RPMI7951 (cell line): ENCODE measurements at places on chromosomes 7 and 10.

GRCh38 chr7:74027683-74028320, at the start of gene ELN:
Gene ELN, plus strand, starts transcription at chr7:74028173. Its CDS starts 15 bp downstream, at chr7:74028188.
- no peak for DNase-seq

GRCh38 chr7:158556721-158557440, 30.7 kb downstream of the PTPRN2 start:
- no peak for DNase-seq

DNA sequence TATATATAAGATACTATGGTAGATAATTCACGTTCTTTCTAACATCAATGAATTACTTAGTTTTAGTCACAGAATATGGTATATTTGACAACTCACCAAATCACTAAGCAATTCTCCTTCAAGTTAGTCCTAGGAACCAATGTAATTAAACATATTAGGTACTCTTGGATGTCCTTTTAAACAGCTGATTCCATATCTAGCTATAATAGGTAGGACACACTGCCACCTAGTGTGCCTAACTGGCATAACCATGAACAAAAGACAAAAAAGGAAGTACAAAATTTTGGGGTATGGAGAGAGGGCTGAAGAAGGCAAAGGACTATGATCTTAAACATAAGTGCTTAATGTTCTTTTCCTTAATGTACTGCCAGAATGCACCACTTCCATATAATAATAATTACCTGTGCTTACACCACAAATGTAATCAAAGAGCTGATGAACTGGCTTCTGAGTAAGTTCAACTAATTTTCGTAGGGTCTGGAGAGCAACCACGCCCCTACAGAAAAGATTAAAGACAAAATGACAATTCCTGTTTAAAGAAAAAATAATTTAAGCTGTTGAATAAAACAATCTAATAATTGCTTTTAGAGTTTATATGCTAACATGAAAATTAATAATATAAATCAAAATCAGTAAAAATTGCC, 28.7 kb downstream of the PNPLA8 start:
- DNase-seq, result peak; percentile 50

- no peak for DNase-seq
Observed at GRCh38 chr10:18268005-18268404, 127.8 kb downstream of the CACNB2 start.

- DNase-seq, result no peak
Observed at GRCh38 chr10:127720142-127720541, 16.8 kb upstream of the FOXI2 start.

- no peak for DNase-seq
Observed at GRCh38 chr10:23354630-23355279, 10.2 kb upstream of the C10orf67 start.

DNA sequence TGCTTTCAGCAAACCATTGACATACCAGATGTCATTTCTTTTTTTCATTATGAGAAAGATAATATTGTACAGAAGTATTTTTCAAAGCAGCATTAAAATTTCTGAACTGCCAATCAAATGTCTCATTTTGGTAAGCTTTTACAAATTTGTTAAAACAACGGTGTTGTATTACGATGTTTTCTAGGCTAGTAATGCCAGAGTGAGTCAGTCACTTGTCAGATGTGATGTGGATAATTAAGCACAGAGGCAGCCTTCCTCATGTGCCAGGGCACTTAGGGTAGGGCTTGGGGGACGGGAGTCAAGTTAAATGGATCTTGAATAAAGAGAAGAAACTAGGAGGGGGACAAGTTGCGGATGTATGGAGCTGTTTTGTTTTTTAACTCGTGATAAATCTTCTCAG, 10.1 kb downstream of the PSTK start:
- DNase-seq, result peak; percentile 5

DNA sequence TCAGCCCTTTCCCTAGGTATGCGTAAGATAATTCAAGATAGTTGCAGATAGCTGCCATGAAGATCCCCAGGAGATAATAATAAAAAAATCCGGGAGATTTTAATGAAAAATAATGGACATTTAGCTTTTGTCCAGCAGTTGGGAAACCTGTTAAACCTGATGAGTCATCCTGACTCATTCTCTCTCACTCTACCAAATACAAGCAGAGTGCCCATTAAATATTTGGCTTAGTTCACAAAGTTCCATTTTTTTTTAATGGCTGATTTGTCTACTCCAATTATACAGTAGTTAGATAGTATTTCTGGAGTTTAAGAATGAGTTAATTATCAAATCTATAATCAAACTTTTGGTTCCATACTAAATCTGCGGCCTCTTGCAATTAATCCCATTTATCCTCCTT, 2.1 kb upstream of the SHTN1 start:
- peak; percentile 86 for DNase-seq

DNA sequence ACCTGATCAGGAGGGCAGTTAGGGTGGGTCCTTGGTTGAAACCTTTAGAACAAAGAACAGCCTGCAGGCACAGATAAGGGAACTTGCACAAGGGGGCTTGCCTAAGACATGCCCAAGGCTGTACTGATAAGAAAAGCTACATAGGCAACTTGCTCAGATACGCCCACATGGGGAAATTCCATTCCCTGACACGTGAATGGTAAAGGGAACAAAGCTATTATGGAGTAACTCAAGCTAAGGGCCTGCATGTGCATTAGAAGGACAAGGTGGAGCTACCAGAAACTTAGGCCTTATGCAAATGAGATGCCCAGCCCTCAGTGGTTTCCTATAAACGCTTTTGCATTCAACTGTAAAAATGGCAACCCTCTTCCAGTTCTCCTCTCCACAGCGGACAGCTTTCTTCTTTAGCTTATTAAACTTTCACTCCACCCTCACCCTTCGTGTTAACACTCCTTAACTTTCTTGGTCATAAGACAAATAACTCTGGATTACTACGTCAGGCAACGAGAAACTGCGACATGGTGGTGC, 1192.1 kb upstream of the CELF2 start:
- DNase-seq, result no peak

DNA sequence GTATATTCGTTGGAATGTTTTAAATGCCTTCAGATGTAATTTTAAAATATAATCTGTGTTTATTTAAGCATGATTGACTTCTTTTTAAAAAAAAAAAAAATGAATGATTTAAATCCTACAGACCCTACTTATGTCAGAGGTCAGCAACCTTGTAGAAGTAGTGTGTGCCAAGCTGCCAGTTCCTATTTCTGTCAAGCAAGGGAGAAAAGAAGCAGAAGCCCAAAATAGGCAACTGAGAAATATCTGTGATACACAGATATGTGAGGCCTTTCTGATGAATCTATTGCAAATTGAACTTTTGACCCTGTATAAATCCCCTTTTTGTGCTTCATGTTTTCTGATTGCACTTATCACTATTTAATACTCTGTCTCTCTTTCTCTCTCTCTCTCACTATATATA, 199.5 kb downstream of the LRRN3 start:
- no peak for DNase-seq

DNA sequence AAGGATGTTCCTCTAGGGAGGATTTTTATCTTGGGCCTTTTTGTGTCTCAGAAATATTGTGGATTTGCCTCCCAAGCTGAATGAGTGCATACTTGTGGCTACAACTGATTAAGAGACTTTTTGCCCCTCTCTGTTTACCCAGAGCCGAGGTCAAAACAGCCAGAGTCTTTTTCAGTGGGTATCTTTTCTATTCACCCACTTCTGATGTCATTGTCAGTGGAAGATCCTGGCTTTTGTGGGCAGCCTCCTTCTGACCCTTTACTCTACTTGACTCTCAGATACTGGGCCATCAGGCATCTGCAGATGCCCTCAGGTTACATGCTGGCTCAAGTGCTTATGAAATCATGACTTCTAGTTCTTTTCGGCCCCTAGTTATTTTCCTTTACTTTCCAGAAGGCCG, 19.6 kb upstream of the PIP4K2A start:
- peak; percentile 66 for DNase-seq

- DNase-seq, result no peak
Observed at GRCh38 chr10:90462749-90463470, 394.9 kb downstream of the HTR7 start.

- DNase-seq, result peak; percentile 47
Observed at GRCh38 chr10:44020322-44021111, 364.4 kb downstream of the CXCL12 start.

DNA sequence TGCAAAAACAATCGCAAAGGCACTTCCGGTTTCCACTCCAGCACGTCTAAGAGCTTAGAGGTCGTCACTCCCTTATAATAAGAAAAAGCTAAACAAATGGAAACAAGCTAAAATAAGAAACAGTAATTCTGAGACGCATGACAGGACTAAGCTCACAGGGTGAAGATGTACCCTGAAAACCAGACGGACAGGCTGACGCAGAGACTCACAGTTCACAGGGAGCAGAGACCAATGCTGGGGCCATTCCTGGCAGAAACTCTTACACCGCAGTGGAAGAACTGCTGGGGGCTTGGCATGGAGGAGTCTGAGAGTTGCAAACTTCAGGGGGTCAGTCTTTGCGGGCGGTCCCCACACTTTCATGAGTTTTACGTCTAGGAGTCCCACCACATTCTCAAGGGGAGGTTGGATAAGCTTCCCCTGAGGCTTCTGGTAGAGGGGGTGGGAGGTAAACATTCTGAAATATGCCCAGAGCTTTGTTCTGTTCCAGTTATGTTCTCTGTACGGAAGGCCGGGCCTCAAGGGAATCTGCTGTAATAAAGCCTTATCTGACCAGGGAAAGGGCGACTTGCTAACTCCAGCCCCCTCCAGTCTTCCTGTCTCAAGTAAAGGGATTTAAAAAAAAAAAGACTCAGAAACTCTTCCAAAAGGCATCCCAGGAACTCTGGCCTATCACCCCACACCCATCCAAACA, 47.8 kb downstream of the BRI3 start:
- no peak for DNase-seq

- peak; percentile 50 for DNase-seq
Observed at GRCh38 chr10:23994459-23995046, 214.4 kb upstream of the KIAA1217 start.

- no peak for DNase-seq
Observed at GRCh38 chr10:20870834-20871233, 26.3 kb downstream of the NEBL start.

DNA sequence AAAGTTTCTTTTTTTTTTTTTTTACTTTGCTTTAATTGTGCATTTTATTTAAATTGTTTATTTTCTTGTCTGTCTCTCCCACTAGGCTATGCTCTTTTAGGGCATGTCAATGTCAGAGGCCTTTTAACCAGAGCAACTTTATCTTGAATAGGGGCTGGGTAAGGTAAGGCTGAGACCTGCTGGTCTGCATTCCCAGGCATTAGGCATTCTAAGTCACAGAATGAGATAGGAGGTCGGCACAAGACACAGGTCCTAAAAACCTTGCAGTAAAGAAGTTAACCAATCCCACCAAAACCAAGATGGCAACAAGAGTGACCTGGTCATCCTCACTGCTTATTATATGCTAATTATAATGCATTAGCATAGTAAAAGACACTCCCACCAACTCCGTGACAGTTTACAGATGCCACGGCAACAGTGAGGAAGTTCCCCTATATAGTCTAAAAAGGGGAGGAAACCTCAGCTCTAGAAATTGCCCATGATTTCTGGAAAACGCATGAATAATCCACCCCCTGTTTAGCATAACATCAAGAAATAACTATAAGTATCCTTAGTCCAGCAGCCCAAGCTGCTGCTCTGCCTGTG, 47.0 kb upstream of the FRMD4A start:
- no peak for DNase-seq

GRCh38 chr10:101021692-101022251, 9.2 kb downstream of the PDZD7 start:
- no peak for DNase-seq

- no peak for DNase-seq
Observed at GRCh38 chr7:68155676-68156075, 1159.0 kb downstream of the TYW1 start.

DNA sequence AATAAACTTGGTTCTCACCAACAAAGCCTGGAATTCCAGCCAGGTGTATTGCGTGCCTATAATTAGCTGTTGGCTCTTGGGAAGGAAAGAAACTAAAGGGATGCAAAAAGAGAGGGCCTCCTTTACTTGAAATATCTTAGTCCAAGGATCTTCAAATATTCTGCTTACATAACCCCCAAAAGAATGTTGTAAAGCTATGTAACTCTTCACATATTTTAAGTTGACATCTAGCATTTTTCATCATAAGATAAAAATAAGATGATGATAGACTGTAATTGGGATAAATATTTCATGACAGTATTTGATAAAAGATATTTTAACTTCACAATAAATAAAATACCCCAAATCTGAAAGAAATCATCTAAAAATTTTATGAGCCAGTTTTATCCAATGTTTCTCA, 52.5 kb upstream of the SEPTIN7 start:
- no peak for DNase-seq

GRCh38 chr10:18254692-18255091, 114.5 kb downstream of the CACNB2 start:
- no peak for DNase-seq

GRCh38 chr7:117997862-117998825, 124.9 kb upstream of the CTTNBP2 start:
- DNase-seq, result peak; percentile 2

DNA sequence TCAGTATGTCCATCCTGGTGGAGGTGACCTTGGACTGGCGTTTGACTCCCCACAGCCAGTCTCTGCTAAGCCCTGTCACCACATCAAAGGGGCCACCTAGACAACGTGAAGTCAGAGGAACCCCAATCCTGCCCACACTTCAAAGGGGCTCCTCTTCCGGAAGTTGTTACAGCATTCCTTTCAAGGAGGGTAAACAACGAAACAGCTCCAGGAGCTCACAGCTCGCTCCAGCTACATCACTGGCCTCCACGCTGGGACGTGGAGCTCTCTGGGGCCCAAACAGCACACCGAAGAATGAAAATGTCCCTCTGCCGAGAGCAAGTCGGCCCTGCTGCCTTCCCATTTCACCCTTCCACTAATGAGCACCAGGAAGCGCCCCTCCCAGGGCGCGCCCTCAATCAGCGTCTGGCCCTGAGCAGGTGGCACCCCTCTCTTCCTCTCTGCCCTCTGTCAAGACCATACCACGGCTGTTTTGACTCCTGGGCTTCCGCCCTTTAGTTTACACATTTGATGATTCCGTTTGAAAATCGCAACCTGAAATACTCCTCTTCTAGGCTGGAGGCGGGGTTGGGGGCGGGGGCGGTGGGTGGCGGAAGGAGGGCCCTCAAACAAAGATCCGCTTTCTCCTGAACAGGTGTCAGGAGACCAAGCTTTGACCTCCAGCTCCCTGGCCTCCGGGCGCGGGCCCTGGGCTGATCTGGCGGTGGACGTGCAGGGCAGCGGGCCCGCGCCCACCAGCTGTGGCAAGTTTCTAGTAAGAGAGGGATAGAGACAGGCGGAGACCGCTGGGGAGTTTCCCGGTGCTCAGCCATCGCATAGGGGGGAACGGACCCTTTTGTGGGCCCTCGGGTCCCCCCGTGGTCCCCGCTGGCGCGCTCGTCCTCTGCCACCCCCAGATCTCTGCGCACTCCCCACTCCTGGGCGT, 53.1 kb upstream of the KDM7A start:
- DNase-seq, result no peak

- DNase-seq, result no peak
Observed at GRCh38 chr7:2024567-2024918, 208.2 kb downstream of the MAD1L1 start.
